ENCODE measurements at places on chromosomes 16 and 17. TPM values are rescaled to one million over a fixed set of nuclear protein-coding genes. Genes with fewer than 3 reads are reported as not detected.

DNA sequence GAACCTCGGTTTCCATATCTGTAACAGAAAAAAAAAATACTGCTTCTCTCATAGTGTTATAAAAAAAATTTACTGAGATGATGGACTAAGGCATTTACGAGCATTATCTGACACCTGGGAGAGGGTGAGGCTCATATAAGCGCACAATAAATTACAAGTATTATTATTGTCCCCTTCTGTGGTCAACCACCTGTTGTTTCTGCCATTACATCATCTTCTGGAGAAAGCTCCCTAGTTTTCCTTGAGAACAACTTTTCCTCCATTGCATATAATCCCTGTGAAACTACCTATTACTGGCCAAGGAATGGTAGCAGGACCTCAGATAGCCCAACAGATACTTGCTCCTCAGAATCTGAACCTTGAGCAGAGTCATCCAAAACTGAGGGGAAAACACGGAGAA lies 11.7 kb upstream of the GGA2 start:
- DNase-seq, result no peak

DNA sequence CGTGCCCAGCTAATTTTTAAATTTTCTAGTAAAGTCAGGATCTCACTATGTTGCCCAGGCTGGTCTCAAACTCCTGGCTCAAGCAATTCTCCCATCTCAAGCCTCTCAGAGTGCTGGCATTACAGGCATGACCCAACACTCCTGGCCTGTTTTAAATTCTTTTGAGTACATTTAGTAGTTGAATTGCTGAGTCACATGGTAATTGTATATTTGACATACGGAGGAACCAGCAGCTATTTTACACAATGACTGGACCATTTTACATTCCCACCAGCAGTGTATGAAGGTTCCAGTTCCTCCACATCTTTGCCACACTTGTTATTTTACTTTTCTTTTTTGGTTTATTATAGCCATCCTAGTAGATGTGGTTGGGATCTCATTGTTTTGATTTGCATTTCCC lies 43.6 kb downstream of the RHOT1 start:
- no peak for DNase-seq

DNA sequence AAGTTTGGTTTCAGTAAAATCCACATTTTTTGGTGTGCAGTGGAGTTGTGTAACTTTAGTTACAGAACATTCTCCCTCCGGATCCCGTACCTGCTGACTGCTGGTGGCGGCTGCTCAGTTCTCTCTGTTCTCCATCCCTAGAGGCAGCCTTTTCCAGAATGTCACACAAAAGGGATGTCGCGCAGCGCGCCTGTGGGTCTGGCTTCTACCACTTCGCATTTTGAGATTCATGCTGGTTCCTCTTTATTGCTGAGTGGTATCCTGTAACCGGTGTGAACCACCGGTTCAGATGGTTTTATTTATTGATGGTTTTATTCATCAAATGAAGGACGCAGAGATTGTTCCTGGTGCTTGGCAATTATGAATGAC lies 981 bp upstream of the CEP131 start:
- no peak for DNase-seq

DNA sequence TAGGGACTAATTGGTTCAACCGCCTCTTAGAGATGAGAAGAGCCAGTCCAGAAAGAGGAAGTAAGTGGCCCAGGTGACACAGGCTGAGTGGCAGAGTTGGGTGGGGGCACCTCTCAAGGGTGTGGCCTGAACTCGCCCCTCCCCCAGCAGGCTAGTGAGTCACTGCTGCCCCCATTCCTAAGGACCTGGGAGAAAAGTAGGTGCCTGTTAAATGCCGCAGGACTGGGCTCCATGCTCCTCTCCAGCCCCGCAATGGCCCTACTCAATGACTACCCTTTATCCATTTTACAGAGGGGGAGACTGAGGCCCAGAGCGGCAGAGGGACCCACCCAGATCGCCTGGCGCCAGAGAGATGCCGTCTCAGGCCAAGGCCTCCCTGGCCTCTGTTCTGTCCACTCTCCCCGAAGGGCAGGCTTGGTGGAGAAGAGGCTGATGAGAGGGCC lies 8.1 kb downstream of the TMEM235 start:
- DNase-seq, result peak; percentile 59

The GCGR gene
- total RNA-seq, result 0.52 TPM

The KIF2B gene
- total RNA-seq, result not detected

The CMTM1 gene
- 3.2 TPM for total RNA-seq

The GRIN2A gene
- 1.1 TPM for total RNA-seq
